Ammon's horn (tissue), 1 donor: ENCODE measurements at places on chromosomes 7 and 10.

GRCh38 chr10:990808-991207 lies 2.6 kb downstream of the GTPBP4 start:
- DNase-seq, result no peak

- no peak for DNase-seq
Observed at GRCh38 chr7:16004702-16005101, 318.2 kb upstream of the MEOX2 start.

DNA sequence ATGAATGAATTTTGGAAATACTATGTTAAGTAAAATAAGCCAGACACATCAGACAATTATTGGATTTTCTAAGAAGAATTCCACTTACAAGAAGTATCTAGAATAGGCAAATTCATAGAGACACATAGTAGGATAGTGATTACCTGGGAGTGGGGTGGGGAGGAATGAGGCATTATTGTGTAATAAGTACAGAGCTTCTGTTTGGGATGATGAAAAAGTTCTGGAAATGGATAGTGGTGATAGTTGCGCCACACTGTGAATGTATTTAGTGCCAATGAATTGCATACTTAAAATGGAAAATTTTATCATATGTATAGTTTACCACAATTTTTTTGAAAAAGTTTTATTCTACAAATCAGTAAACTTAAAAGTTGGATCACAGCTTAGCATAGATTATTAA lies 297.2 kb upstream of the KAT6B start:
- DNase-seq, result no peak

DNA sequence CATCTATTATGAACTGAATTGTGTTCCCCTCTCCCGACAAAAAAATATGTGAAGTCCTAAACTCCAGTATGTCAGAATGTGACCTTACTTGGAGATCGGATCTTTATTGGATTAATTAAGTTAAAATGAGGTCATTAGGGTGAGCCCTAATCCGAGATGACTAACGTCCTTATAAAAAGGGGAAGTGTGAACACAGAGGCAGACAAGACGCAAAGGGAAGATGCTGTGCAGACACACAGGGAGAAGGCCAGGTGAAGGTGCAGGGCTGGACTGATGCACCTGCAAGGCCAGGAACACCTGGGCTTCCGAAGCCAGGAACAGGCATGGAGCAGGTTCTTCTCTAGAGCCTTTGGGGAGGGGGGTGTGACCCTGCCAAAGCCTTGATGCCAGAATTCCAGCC lies 187.8 kb downstream of the PARD3 start:
- no peak for DNase-seq

DNA sequence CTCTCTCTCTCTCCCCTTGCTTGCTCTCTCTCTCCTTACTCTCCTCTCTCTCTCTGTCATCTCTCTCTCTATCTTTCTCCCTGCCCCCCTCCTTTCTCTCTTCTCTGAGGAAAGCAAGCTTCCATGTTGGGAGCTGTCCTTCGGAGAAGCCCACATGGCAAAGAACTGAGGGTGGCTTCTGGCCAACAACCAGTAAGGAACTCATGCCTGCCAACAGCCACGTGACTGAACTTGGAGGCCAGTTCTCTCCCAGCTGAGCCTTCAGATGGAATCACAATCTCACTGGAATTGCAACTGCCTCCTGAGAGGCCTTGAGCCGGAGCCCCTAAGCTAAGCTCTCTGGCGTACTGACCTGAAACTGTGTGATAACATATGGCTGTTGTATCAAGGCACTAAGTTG lies 12.0 kb upstream of the DHTKD1 start:
- DNase-seq, result no peak

DNA sequence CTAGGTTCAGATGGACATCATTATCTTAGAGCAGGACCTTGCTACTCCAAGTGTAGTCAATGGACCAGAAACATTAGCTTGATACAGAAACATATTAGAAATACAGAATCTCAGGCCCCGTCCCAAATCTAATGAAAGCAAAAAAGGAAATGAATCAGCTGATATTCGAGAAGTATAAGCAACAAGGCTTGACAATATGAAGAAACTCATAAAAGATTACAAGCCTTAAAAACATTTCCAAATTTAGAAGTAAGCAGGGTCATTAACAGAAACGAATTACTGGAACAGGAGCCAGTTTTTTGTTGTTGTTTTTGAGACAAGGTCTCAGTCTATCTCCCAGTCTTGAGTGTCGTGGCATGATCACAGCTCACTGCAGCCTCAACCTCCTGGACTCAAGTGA lies 40.5 kb upstream of the GSAP start:
- no peak for DNase-seq

DNA sequence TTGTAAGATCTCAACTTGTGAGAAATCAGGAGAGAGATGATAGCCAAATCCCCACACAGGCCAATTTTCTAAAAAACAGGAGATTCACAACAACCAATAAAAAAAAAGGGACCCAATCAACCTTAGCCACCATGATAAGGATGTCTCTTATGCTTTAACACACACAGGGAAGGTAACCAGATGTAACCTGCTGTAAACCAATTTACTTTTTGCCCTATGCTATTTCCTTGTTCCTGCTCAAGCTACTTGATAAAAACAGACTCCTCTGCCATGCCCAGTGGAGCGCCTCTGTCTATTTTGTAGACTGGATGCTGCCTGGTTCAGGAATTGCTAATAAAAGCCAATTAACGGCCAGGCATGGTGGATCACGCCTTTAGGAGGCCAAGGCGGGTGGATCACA lies 123.5 kb upstream of the NPVF start:
- DNase-seq, result no peak

GRCh38 chr10:97203220-97203619 lies 17.5 kb upstream of the SLIT1 start:
- no peak for DNase-seq

GRCh38 chr7:5214641-5215040 lies 24.6 kb downstream of the WIPI2 start:
- no peak for DNase-seq

GRCh38 chr10:38032886-38033285 lies 22.4 kb downstream of the ZNF33A start:
- no peak for DNase-seq

GRCh38 chr10:3566627-3567026 lies 218.4 kb downstream of the KLF6 start:
- no peak for DNase-seq

DNA sequence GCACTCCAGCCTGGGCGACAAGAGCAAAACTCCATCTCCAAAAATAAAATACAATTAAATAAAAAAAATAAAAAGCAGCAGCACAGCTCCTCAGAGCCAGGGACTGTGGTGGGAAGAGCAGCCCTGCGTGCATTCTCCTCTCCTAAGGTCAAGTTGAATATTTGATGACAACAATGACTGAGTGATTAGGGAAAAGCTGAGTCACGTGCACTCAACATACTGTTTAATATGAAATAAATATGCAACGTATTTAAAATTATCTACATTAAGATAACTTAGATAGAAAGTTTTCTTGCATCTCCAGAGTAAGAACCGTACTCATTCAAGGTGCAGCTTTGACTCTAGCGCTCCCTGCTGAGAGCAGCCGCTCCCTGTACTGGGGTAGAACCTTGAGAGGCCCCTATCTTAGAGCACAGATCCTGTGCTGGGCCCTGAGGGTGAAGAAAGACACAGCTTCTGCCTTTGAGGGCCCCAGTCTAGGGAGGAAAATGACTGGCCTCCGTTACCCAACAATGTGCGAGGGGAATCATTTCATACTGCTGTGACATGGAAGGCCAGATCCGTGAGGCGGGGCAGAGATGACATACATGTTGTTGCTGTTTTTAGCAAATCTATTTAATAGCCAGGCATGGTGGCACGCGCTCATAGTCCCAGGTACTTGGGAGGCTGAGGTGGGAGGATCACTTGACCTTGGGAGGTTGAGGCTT lies 81.1 kb downstream of the SVIL start:
- DNase-seq, result no peak

DNA sequence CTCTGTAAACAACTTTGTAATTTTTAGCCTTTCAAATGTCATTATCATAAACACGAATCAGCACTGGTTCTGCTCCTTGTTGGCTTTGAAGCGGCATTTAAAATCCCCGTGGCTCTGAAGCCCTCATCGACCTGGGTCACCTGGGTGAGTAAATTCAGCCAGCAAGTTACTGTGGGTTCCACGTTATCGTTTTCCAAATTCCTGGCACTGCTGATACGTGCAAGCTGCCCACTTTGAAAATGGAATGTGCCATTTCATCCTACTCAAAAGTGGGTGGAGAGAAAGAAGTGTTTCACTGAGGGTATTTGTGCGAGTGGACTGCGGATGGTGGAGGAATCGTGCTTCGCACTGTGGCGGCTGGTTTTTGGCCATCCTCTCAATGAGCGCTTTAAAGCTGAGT lies 281.7 kb downstream of the KLF6 start:
- DNase-seq, result no peak

GRCh38 chr10:70124918-70125317 lies 7.7 kb downstream of the AIFM2 start:
- DNase-seq, result no peak

DNA sequence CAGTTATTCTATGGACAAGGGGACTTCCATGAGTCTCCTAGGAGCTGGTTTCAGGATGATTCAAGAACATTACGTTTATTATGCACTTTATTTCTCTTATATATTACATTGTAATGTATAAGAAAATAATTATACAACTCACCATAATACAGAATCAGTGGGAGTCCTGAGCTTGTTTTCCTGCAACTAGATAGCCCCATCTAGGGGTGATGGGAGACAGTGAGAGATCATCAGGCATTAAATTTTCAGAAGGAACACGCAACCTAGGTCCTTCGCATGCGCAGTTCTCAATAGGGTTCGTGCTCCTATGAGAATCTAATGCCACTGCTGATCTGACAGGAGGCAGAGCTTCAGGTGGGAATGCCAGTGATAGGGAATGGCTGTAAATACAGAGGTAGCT lies 137.9 kb downstream of the ANKRD30A start:
- DNase-seq, result no peak

- no peak for DNase-seq
Observed at GRCh38 chr7:37151741-37152413, 296.8 kb downstream of the ELMO1 start.

- peak; percentile 23 for DNase-seq
Observed at GRCh38 chr7:35630024-35630972, 64.6 kb downstream of the HERPUD2 start.

- no peak for DNase-seq
Observed at GRCh38 chr7:151411551-151411950, 1.7 kb upstream of the WDR86 start.

GRCh38 chr7:121113288-121113687 lies 124.8 kb downstream of the CPED1 start:
- DNase-seq, result no peak

- no peak for DNase-seq
Observed at GRCh38 chr10:88152728-88153133, 289.3 kb downstream of the PTEN start.

- peak; percentile 78 for DNase-seq
Observed at GRCh38 chr10:113704637-113705343, 25.1 kb downstream of the CASP7 start.

- peak; percentile 66 for DNase-seq
Observed at GRCh38 chr10:106997721-106998120, 166.8 kb downstream of the SORCS1 start.

DNA sequence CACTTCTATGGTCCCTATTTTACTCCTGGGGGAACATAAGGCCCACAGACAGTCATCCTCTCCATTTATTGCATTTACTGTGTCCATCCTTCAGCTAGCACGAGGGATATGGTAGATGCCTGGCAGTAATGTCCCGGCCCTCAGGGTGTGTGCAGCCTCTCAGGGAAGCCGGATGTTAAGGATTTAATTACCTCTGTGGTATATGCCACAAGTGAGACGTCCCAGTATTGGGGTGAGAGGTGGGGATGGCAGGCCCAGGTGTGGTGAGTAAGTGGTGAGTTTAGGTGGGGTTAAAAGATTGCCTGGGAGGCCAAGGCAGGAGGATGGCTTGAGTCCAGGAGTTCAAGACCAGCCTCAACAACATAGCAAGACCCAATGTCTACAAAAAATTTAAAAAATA lies 144.9 kb downstream of the SH3PXD2A start:
- DNase-seq, result no peak

DNA sequence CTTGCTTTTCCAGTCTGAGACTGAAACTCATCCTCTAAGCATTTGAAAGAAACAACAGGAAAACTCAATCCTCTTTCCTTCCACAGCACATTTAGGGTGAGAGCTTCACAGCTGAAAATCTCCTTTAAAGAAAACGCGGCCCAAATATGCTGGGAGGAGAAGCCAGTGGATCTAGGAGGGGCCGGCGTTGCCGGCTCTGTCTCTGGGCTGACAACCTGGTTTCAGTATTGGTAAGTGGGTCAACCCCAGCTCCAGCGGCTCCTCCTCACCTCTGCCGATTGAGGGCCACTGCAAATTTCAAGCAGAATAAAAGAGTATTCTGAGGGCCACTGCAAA lies 75.3 kb upstream of the CPXM2 start:
- DNase-seq, result no peak

- no peak for DNase-seq
Observed at GRCh38 chr10:15652757-15653156, 67.0 kb downstream of the ITGA8 start.

DNA sequence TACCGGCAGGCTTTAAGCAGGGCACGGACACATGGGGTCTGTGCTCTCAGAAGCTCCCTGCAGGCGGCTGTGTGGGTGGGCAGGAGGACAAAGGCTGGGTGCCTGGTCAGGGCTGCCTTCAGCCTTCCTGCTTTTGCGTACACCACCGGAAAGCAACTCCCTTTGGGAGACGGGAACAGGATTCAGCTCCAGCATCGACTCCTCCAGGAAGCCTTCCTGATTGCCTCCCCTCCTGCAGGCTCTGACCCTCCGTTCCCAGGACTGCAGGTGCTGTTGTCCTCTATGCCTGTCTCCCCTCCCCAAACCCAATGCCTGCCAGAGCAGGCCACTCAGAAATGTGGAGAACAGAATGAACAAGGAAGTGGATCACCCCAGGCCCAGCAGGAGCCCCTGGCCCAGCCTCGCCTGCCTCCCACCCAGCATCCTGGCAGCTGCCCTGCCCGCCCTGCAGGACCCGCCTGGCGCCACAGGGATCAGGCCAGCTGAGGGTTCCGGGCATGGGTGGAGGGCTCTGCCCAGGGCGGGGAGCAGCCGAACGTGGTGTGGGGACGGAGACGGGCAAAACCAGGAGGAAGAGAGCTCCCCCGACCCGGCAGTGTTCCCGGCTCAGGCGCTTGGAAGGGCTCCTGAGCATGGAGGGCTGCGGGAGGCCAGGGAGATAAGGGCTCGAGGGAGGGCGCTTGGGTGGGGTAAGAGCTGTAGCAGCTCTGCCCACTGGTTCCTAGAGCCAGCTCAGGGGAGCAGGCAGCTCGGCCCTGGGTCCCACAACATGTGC lies 6.2 kb upstream of the ELN start:
- no peak for DNase-seq

- DNase-seq, result no peak
Observed at GRCh38 chr7:97971120-97971989, 18.6 kb downstream of the OCM2 start.

- DNase-seq, result no peak
Observed at GRCh38 chr10:78572565-78572964, 496.2 kb upstream of the ZMIZ1 start.

GRCh38 chr10:19209319-19209718 lies 160.7 kb downstream of the MALRD1 start:
- no peak for DNase-seq

DNA sequence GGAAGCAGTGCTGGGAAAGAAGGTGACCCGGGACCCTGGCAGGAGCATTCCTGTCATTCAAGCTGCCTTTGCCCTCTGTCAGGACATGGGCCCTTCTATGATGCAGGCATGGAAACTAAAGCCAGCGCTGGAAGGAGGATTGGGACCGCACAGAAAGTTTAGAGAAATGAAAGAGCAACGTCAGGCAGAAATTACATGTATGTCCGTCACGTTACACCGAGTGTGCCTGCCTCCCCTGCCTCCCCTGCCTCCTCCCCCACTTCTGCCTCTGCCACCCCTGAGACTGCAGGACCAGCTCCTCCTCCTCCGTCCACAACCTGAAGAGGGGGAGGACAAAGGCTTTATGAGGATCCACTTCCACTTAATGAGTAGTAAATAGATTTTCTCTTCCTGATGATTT lies 13.9 kb upstream of the PWWP2B start:
- DNase-seq, result no peak
